Testis (tissue), 5 donors: ENCODE measurements at places on chromosomes 11 and 22. TPM values are rescaled to one million over a fixed set of nuclear protein-coding genes. Genes with fewer than 3 reads are reported as not detected.

NRGN gene
- total RNA-seq: 3.0 TPM

DNA sequence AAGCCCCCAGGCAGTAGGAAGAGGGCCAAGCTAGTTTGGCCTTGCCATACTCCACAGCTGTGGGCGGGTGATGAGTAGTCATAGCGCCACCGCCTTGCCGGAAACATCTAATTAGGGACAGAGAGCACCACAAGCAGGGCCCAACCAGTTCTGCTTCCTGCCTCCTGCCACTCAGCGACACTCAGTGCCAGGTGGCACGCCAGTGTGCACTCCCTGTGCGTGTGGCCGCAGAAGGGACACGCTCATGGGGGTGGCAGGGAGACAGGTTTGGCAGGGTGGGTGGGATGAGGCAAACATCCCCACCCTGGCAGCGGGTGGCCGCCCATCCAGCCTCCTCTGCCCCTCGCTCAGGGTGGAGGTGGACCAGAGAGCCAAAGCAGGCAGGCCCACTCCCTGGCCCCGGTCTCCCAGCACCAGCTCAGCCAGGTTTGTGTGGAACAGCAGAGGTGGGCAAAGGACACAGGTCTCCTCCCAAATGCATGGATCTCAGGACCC is 4.9 kb downstream of the OVOL1 start:
- no peak for DNase-seq

GRCh38 chr11:3202305-3202704 is 16.3 kb downstream of the MRGPRG start:
- DNase-seq: no peak

- no peak for DNase-seq
Observed at GRCh38 chr11:126293726-126294125, 10.1 kb upstream of the DCPS start.

- DNase-seq: no peak
Observed at GRCh38 chr11:95084509-95084908, 5.1 kb upstream of the ENDOD1 start.

DNA sequence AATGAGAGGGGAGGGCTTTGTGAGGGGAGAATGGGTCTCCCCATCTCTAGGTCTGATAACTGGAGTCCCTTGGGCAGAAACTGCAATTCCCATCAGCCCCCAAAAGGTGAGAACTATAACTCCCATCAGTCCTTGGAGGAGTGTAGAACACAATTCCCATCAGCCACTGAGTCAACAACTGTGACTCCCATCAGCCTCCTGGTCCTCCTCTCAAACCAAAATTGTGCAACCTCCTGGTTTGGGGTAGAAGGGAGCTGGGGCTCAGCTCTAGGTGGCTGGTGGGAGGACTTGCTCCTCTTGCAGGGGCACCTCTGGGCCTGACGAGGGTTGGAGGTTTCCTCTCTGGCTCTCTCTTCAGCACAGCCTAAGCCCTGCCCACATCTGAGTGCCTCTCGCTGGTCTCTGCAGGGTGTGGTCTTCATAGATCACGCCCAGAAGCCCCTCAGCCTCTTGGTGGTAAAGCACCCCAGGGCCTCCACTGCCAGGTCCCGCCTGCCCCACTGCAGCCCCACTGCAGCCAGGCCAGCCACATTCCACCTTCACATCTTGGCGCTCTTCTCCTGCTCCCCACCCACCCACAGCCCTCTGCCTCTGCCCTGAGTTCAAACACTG is 18.5 kb downstream of the SLC22A12 start:
- peak; percentile 44 for DNase-seq
